ENCODE measurements at places on chromosomes 3 and 15.

- no peak for DNase-seq
Measured at GRCh38 chr3:100518983-100519382, 26.6 kb downstream of the TMEM45A start.

- DNase-seq, result peak; percentile 68
Measured at GRCh38 chr3:58217209-58217811, 6.5 kb upstream of the DNASE1L3 start.

DNA sequence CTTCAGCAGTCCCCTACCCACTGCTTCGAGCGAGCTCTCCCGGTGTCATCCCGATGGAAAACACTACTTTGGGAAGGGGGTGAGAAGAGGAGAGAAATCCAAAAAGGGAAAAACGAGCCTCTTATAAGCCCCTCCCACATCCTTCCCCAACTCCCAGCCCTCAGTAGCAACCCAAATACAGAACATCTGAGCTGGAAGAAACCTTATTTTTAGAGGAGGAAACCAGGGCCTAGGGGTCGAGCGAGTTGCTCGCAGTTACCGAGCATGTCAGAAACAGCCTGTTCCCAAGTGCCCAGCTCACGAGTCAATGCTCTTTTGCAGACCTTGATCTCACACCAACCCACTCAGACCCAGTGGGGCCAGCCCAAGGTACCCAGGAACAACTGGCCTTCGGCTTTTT, 14.2 kb downstream of the RBPMS2 start:
- DNase-seq, result no peak

- DNase-seq, result no peak
Measured at GRCh38 chr15:48087844-48088243, 32.9 kb upstream of the SLC24A5 start.

DNA sequence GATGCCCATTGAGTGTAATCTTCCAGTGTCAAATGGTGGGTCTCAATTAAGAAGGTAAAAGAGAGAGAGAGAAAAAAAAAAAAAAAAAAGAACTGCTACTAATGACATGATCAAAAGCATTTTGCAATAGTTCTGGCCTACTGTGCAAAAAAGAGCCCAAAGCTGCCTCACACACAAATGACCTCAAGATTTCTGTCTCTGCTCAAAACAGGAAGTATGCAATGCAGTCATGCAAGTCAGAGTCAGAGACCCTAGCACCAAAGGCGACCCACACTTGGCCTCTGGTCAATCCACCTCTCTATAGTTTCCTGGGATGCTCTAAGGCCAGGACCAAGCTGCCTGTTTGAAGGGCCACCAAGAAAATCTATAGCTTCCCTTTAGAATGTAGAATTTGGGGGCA, 323.5 kb downstream of the VPS13C start:
- no peak for DNase-seq

- DNase-seq, result no peak
Measured at GRCh38 chr15:49752517-49752916, 131.7 kb downstream of the DTWD1 start.

DNA sequence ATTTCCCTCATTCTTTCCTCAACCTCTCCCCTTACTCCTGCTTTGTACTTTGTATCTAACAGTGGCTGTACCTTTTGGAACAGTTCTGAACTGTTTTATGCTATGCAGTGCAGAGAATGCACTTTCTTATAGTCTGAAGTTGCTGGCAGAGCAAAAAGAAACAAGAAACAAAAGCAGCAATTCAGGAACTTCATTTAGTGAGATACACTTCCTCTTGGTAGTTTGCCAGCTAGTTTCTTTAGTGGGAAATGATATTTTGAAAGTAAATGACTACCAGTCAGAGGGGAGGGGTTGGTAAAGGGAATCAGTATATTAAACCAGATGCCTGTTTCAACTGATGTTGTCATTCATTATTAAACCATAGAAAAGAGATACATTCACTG, 55.0 kb upstream of the CHD2 start:
- no peak for DNase-seq

DNA sequence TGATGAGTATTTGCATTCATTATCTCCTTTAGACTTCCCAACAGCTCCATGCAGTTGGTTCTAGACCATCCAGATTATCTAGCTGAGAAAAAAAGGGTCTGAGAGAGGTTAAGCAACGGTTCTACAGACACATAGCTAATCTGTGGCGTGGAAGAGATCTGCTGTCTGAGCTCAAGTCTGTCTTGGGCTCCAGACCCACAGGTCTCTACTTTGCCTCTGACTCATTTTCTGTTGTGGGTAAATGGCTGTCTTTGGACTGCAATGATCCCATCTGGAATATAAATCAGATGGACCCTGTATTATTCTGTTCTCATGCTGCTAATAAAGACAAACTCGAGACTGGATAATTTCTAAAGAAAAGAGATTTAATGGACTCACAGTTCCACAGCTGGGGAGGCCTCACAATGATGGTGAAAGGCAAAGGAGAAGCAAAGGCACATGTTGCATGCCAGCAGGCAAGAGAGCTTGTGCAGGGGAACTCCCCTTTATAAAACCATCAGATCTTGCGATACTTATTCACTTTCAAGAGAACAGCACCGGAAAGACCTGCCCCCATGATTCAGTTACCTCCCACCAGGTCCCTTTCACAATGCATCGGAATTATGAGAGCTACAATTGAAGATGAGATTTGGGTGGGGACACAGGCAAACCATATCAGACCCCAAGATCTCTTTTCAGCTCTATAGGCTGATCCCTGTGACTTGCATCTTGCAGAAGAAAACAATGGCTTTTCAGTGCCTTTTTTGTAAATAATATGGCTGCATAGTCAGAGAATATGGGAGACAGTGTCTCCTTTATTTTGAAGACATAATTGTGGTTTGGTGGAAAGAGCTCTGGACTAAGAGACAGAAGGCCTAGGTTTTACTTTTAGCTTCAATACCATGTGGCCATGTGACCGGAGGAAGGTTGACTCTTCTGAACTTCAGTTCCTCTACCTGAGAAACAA, 24.7 kb downstream of the CEMIP start:
- no peak for DNase-seq

- no peak for DNase-seq
Measured at GRCh38 chr3:150582620-150583019, 20.5 kb upstream of the SELENOT start.

DNA sequence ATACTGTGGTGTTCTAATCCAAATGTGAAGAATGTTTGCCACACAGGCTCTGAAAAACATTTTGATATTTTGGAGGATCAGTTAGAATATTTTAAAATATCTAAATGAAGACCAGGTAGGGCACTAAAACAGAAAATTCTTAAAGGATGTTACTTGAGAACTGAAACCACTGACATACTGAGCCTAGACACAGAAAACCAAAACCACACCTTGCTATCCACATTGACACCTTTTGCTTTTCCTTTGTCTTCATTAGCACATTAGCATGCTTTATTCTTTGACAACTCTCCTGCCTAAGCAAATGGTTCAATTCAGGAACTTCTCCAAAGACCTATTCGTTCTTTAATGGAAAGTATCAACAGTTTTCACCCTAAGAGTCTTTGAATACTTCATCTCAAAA, 835.9 kb upstream of the GRM7 start:
- no peak for DNase-seq

GRCh38 chr3:49533031-49533430, 21.2 kb upstream of the BSN start:
- DNase-seq, result no peak

All from C1 segment of cervical spinal cord (tissue), 14 donors.